T follicular helper cell (primary cell): ENCODE measurements at places on chromosomes 5 and 9.

DNA sequence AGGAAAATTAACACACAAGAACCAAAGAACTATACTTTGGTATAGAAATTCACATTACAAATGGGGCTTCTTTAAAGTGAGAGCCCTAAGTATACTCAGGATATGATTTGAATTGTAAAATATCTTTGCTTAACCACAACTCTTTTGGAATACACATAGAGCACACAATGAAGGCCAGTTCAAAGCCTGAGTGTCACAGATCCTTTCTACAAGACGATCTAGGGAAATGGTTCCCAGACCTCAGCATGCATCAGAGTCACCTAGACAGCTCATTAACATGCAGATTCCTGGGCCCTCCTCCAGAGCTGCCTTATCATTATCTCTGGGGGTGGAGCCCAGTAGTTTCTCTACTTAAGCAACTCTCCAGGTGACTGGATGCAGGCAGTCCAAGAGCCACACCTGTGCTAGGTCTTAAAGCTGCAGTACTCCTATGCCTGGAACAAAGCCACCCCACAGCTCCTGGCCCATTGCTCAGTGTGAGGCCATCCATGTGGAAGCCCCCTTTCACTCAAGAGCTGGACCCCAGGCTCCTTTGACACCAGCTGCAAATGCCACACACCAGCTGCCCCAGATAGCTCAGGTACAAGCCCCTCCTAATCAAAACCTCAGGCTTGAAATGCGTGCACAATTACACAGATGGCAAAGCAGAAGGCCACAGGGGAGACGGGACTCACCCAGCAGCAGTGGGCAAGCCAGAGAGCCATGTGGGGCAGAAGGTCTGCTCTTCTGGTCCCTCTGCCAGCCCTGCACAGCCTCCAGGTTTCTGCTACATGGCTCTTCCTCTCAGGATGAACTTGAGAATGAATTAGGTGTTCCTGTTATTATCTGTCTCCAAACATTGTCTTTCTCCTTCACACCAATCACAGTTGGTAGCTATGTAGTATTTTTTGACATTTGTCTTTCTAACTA is 106.1 kb downstream of the SH3TC2 start:
- DNase-seq, result no peak

- no peak for DNase-seq
Observed at GRCh38 chr5:174189654-174190541, 144.4 kb downstream of the NSG2 start.

- DNase-seq, result no peak
Observed at GRCh38 chr5:149161850-149162249, 20.6 kb downstream of the ABLIM3 start.

DNA sequence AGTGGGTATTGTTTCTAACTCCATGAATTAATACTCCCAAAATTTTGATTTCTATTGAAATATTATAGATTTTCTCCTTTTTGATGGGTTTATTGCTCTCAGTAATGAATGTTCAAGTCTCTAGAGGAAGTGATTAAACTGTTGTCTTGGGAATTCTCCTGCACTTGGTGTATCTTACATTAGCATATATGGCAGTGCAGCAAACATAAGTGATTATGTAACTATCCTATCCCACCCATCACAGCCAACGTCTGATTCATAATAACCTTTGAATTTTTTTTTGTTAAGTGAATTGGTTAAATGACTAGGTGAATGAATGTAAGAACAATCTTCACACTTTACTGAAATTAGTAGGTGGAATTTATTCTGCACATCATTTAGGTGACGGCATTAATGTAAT is 483.7 kb downstream of the TAF11L14 start:
- no peak for DNase-seq

DNA sequence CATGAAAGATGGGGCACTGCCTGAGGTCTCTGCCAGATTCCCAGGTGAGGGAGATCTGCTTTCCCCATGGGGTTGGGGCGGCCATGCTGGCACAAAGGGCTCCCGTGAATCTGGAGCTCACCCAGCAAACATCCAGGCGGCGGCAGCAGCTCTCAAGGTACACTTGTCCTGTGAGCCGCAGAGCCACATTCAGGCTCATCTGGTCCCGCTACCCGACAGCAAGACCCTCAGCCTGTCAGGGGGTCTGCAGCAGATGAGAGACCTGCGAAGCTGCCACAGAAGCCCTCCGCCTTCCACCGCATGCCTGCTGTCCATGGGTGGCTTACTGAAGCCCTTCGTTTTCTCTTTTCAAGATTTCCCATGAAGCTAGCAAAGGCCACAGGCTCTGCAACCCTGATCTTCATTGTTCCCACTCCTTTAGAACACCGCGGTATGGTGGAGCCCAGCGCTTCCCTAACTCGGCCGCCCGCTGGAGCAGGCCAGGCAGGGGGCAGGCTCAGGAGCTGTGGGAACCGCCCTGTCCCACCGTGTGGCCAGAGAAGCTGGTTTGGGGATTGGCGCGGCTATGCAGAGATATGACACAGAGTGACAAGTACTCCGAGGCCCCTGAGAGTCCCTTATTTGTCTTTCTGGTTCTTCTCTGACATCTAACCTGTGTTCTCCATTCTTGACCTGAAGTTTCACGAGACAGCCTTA is 8.8 kb downstream of the LRRC14B start:
- DNase-seq, result no peak

DNA sequence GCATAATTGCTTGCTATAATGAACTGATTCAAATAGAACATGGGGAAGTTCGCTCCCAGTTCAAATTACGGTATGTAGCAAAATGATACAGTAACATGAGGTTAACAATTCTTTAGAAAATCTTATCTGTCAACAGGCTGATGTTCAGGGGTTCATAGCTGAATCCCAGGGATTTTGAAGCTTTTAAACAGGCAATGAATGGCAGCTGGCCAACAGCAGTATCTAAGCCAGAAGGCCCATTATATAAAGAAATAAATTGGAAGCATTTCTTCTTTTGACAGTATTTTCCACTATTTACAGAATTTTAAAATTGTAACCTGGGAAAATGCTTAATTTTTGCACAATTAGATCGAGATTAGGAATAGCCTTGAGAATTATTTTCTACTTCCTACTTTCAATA is 126.8 kb downstream of the PDE8B start:
- DNase-seq, result no peak
